ENCODE measurements at places on chromosomes 13 and 19.

GRCh38 chr19:13058951-13059660, 43.6 kb downstream of the LYL1 start:
- no peak for DNase-seq

DNA sequence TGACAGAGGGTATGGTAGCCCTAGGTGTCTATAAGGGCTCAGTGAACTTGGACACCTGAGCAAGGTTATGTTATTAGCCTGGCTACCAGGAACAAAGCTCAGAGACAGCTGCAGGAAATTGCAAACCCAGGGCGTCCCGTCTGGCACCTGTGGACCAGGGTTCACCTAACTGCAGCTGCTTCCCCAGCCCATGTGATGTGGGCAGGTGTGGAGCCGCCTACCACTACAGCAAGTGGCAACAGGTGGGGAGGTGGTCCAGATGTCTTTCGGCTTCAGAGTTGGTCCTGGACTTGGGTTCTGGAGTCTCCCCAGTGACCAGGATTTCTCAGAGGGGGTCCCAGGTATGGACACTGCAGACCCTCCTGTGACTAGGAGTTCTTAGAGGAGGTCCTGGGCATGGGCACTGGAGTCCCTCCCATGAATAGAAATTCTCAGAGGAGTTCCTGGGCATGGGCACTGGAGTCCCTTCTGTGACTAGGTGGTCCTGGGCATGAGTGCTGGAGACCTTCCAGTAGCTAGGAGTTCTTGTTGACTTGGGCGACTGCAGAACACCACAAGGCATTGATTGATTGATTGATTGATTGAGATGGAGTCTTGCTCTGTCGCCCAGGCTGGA, 25.2 kb downstream of the ACTL9 start:
- no peak for DNase-seq

DNA sequence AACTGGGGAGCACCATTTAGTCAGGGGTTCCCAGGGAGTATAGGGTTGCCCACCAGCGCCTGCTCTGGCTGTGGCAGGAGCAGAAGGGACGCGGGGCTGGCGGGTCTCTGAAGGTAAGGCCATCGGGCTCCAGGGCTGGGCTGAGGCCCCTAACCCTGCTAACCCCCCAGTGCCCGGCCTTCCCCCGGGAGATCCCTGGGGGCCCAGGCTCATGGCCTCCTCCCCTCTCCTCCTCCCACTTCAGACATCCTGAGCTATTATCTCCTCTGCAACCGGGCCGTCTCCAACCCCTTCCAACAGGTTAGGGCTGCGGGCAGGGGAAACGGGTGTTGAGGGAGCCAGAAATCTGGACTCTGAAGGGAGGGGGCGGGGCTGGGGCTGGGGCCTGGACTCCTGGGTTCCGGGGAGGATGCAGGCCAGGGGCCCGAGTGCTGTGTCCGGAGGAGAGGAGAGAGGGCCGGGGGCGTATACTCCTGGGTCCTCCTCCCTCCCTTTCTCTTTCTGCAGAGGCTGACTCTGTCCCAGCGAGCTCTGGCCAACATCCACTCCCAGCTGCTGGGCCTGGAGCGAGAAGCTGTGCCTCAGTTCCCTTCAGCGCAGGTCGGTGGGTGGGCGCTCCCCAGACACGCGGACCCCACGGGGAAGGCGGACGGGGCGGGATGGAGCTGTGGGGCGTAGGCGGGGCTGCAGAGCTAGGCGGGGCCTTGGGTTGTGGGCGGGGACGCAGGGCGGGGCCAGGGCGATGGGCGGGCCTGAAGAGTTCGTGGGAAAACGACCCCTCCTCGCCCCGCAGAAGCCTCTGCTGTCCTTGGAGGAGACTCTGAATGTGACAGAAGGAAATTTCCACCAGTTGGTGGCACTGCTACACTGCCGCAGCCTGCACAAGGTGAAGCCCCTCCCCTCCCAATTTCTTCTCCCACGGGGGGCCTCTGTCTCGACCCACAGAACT, 15.3 kb downstream of the TTYH1 start:
- DNase-seq = no peak

GRCh38 chr13:26968431-26969341, 202.9 kb downstream of the USP12 start:
- DNase-seq = peak; percentile 28

- no peak for DNase-seq
These were observed 26.3 kb downstream of the CKM start for GRCh38 chr19:45296355-45296754.

DNA sequence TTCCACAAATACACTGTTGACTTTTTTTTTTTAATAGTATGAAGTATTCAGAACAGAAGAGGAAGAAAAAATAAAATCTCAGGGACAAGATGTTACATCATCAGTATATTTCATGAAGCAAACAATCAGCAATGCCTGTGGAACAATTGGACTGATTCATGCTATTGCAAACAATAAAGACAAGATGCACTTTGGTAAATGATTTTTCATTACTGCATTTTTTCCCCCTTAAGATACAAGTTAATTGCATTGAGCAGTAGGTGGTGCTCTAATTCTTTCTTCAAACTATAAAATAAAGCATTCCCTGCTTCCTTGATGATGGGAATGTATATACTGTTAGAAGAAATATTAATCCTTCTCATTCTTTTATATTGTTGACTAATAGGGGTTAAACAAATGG, 17.1 kb downstream of the UCHL3 start:
- peak; percentile 78 for DNase-seq

DNA sequence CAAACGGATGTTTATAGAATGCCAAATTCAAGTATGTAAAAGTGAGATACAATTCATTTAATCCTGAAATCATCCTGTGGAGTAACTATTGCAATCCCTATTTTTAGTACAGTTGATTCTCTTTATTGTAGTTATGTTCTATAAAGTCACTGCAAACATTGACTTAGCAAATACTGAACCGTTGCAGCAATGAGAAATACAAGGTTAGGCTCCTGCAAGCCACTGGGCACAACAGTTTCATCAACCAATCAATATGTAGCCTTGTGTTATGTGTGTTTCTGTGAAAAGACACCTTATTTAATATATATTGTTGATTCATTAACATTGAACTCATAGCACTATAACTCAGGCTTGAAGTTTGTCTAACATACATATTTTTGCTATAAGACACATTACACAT, 174.4 kb downstream of the DCT start:
- no peak for DNase-seq

- no peak for DNase-seq
These were observed 1.4 kb downstream of the PEG3 start for GRCh38 chr19:56838909-56839651.

- DNase-seq = no peak
These were observed 593.5 kb downstream of the DIAPH3 start for GRCh38 chr13:59570204-59570603.

DNA sequence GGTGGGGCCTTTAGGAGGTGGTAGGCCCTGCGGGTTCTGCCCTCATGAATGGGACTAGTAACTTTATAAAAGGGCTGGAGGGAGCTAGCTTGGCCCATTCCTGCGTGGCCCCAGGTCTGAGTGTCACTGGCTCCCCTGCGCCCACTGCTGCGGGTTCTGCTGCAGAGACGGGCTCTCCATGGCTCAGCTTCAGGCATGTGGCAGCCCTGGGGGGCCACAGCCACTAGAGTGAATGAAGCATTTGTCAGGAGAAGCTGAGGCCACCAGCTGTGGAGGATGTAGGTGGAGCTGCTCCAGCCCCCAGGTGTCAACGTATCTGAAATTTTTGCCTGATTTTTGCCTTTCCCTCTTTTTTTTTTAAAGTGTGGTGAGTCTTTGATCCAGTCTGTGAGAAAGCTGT, 119.1 kb downstream of the SOX1 start:
- DNase-seq = no peak

Measured in fibroblast of the aortic adventitia (primary cell).